ENCODE measurements at places on chromosomes 3 and 15.

GRCh38 chr3:32325201-32325600 is 66.5 kb upstream of the CMTM7 start:
- H3K4me3 ChIP-seq = no peak overlapping the region
- no peak for DNase-seq
- H3K27ac ChIP-seq = no peak overlapping the region
- H3K4me1 ChIP-seq = peaks cover 66% of the 10 kb centered on the region
- no peaks in the 10 kb centered on the region for H3K27me3 ChIP-seq

DNA sequence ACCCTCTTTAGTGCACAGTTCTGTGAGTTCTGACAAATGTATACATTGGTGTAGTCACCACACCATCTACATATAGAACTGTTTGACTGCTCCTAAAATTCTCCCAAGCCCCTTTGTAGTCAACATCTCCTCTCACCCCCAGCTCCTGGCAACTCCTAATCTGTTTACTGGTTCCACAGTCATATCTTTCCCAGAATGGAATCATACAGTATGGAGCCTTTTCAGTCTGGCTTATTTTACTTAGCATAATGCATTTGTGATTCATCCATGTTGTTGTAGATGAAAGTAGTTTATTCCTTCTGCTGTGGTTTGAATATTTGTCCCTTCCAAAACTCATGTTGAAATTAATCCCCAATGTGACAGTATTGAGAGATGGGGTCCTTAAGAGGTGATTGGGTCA is 41.6 kb upstream of the CCDC174 start:
- no peak overlapping the region for H3K4me3 ChIP-seq
- H3K27me3 ChIP-seq = peaks cover 25% of the 10 kb centered on the region
- H3K27ac ChIP-seq = no peak overlapping the region
- peaks cover 5% of the 10 kb centered on the region for H3K4me1 ChIP-seq
- H3K36me3 ChIP-seq = no peaks in the 10 kb centered on the region
- no peak for DNase-seq

- peak overlapping the region; percentile 52 for H3K27ac ChIP-seq
- peaks cover 9% of the 10 kb centered on the region for H3K36me3 ChIP-seq
- H3K4me3 ChIP-seq = no peak overlapping the region
- H3K27me3 ChIP-seq = no peaks in the 10 kb centered on the region
Measured at GRCh38 chr3:176896640-176897039, 300.6 kb downstream of the TBL1XR1 start.

DNA sequence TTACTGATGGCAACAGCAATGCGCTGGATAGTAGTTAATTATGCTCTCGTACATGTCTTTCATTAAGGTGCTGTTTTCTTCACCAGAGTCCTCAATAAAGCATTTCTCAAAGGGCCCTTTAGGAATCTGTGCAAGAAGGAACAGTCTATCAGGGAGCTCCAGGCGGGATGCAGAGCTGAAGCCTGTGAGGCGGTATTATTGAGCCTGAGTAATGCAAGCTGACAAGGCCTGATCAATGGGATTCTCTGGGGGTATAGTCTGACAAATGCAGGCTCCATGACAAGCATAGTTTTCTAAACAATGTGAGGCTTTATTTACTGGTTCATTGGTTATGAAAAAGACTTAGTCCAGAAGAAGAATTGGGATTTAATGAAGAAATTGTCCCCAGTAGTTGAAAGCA is 530.9 kb upstream of the CBLB start:
- H3K36me3 ChIP-seq = no peaks in the 10 kb centered on the region
- peaks cover 31% of the 10 kb centered on the region for H3K4me1 ChIP-seq

DNA sequence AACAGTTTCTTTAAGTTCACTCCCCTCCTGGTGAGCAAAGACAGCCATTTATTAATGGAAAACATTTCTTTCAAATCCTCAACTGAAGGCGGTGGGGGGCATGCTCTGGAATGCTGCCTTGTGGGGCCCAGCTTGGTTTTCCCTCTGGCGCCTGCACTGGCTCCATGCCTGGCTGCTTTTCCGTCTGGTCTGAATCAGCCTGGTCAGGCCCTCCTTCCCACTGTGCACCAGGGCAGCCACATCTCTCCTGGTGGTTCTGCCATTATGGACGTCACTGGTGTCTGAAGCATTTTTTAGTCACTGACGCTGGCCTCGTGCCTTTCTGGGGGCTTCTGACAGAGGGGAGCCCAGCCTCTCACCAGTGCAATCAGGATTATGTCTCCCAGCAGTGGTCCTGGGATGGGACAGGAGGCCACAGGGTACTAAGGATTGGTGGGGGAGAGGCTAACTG is 57.6 kb upstream of the APEH start:
- no peak overlapping the region for H3K27ac ChIP-seq
- H3K27me3 ChIP-seq = peaks cover 16% of the 10 kb centered on the region
- peak; percentile 37 for DNase-seq
- no peaks in the 10 kb centered on the region for H3K36me3 ChIP-seq

- no peak overlapping the region for H3K4me3 ChIP-seq
- no peaks in the 10 kb centered on the region for H3K27me3 ChIP-seq
- H3K36me3 ChIP-seq = peaks cover 67% of the 10 kb centered on the region
- no peak overlapping the region for H3K27ac ChIP-seq
- peaks cover 84% of the 10 kb centered on the region for H3K4me1 ChIP-seq
Measured at GRCh38 chr3:4591669-4592068, 98.5 kb downstream of the ITPR1 start.

GRCh38 chr15:25985165-25985564 is 122.0 kb upstream of the ATP10A start:
- H3K4me3 ChIP-seq = no peak overlapping the region
- H3K36me3 ChIP-seq = no peaks in the 10 kb centered on the region
- no peak overlapping the region for H3K27ac ChIP-seq
- H3K27me3 ChIP-seq = peaks cover 4% of the 10 kb centered on the region

- peaks cover 59% of the 10 kb centered on the region for H3K36me3 ChIP-seq
- H3K4me3 ChIP-seq = no peak overlapping the region
- no peak overlapping the region for H3K27ac ChIP-seq
- DNase-seq = no peak
Measured at GRCh38 chr3:9736831-9737230, 5.3 kb downstream of the BRPF1 start.

GRCh38 chr3:114155370-114155821 is 23.5 kb downstream of the DRD3 start:
- no peak overlapping the region for H3K4me3 ChIP-seq
- H3K27me3 ChIP-seq = peaks cover 30% of the 10 kb centered on the region
- H3K36me3 ChIP-seq = no peaks in the 10 kb centered on the region

- peaks cover 80% of the 10 kb centered on the region for H3K36me3 ChIP-seq
- H3K27me3 ChIP-seq = no peaks in the 10 kb centered on the region
- H3K27ac ChIP-seq = peak overlapping the region; percentile 11
- DNase-seq = no peak
Measured at GRCh38 chr15:43463507-43463906, 29.4 kb downstream of the TP53BP1 start.

DNA sequence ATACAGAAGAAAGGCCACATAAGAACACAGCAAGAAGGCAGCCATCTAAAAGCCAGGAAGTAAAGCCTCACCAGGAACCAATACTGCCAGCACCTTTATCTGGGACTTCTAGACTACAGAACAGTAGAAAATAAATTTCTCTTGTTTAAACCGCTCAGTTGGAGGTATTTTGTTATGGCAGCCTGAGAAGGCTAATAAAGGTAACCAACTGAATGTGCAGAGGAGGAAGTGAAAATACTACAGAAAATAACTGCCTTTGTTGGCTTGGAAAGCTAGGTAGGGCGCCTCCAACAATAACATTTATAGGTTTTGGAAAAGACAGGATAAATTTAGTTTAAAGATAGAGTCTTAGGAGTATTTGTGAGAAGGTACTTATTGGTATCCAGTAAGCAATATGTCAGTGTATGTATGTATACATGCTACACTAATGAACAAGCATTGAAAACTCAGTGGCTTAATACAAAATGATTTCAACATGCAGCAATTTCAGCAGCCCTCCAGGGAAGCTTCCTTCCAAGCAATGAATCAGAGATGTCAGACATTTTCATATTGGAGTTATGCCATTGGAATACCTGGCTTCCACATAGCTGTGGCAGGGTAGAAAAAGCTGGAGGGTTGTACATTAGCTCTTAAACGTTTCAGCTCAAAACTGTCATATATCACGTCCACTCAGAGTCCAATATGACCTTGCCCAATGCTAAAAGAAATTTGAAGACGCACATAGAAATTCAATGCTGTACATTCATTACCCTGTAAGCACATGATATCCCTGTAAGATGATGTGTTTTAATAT is 48.9 kb downstream of the ZBBX start:
- no peak for DNase-seq
- H3K36me3 ChIP-seq = no peaks in the 10 kb centered on the region

- no peaks in the 10 kb centered on the region for H3K27me3 ChIP-seq
- no peak for DNase-seq
- H3K4me1 ChIP-seq = no peaks in the 10 kb centered on the region
Measured at GRCh38 chr3:151316267-151316991, at the start of gene GPR87. GPR87 (minus strand) TSS chr3:151316820; CDS start chr3:151300100, 16,720 bp downstream.

GRCh38 chr3:85360742-85361387 is 402.1 kb downstream of the CADM2 start:
- peak; percentile 64 for DNase-seq
- peaks cover 3% of the 10 kb centered on the region for H3K27me3 ChIP-seq
- H3K4me1 ChIP-seq = peaks cover 4% of the 10 kb centered on the region
- H3K4me3 ChIP-seq = no peak overlapping the region
- no peak overlapping the region for H3K27ac ChIP-seq

GRCh38 chr3:152071924-152072323 is 196.8 kb upstream of the MBNL1 start:
- no peak overlapping the region for H3K4me3 ChIP-seq
- H3K4me1 ChIP-seq = no peaks in the 10 kb centered on the region
- DNase-seq = no peak
- H3K27ac ChIP-seq = no peak overlapping the region

DNA sequence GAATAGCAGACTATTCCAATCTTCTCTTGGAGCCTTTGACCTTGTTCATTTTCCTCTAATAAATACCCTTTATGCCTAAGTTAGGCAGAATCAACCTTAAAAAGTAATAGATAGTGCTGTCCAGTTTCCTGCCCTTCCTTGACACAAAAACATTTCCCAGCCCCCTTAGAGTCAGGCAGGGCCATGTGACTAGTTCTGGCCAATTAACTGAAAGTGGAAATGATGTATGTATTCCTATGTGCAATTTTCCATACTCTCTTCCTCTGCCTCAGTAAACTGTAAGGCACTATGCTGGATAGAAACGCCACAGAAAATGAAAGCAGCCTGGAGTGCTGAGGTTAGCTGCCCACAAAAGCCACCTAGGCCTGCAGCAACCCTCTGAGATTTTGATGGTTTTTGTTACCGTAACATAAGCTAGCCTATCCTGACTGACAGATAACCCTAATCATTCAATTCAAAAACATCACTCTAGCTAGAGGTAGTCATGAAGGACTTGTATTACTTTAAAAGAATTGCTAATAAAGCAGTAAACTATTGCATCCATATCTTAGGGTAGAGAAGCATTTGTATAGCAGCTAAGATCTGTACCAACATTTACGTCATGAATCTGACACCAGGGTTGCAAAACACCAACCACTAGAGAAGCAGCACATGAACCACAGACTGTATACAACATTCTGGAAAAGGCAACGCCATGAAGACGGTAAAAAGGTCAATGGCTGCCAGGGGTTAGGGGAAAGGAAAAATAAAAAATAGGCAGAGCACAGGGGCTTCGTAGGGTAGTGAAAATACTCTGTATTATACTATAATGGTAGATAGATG is 112.9 kb downstream of the ULK4 start:
- H3K27me3 ChIP-seq = no peaks in the 10 kb centered on the region
- no peak overlapping the region for H3K27ac ChIP-seq
- no peaks in the 10 kb centered on the region for H3K4me1 ChIP-seq

DNA sequence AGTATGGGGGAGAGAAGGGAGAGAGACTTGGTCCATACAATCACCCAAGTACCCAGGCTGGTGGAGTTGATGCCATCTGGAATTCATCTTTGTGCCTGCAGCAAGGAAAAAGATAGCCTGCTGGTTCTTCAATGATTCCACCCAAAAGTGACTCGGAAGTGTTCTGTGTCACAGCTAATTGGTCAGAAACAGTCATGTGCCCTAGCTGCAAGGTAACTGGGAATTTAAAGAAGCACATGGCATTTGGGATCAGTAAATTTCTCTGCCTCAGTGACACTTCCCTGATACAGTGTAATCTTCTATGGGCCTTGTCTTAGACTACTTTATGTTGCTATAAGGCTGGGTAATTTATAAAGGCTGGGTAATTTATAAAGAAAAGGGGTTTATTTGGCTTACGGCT is 17.5 kb downstream of the TLNRD1 start:
- no peak overlapping the region for H3K4me3 ChIP-seq
- no peaks in the 10 kb centered on the region for H3K36me3 ChIP-seq
- DNase-seq = no peak

GRCh38 chr3:143090486-143090885 is 29.1 kb upstream of the CHST2 start:
- H3K27me3 ChIP-seq = no peaks in the 10 kb centered on the region
- peaks cover 11% of the 10 kb centered on the region for H3K36me3 ChIP-seq
- no peak overlapping the region for H3K27ac ChIP-seq
- no peak overlapping the region for H3K4me3 ChIP-seq
- no peak for DNase-seq

- no peaks in the 10 kb centered on the region for H3K27me3 ChIP-seq
- H3K4me1 ChIP-seq = peaks cover 22% of the 10 kb centered on the region
Measured at GRCh38 chr3:5197022-5197421, 9.5 kb downstream of the EDEM1 start.

GRCh38 chr3:55476515-55476914 is 10.6 kb downstream of the WNT5A start:
- peaks cover 78% of the 10 kb centered on the region for H3K4me1 ChIP-seq
- peak overlapping the region; percentile 14 for H3K4me3 ChIP-seq
- peaks cover 66% of the 10 kb centered on the region for H3K36me3 ChIP-seq
- H3K27ac ChIP-seq = peak overlapping the region; percentile 2

DNA sequence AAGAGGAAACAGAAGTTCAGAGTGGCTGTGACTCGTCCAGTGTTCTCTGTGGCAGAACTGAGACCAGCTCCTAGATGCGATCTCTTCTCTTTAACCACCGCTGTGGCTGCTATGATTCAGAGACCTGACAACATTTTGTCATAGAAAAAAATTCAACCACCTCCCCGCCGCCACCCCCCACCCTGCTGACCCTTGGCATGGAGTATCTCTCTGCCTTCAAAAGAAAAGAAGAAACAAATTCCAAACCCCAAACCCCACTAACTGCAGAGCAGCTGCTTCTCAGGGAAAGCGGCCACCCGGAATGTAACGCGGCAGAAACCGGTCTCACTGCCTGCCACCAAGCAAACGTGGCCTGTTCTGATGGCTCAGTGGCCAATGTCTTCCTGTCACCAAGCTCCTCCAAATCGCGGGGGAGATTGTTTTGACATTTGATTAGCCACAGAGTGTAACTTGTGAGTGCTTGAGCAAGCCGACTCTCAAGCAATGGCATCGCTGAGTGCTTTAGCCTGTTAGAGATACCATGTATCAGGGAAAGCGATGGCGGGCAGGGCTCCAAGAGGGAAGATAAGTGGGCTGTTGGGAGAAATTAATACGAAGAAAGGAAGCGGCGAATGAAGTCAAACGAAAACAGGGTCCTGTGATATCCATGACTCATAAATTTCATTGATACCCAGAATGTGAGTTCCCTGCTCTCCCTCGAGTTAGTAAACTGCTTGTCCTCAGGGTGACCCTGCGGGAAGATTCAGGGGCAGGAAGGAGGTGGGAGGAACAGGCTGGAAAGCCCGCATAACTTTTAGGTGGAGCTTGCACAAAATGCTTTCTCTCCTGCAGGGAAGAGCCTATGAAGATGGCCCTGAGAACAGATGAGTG is 44.8 kb upstream of the TLE3 start:
- peaks cover 28% of the 10 kb centered on the region for H3K27me3 ChIP-seq
- H3K36me3 ChIP-seq = no peaks in the 10 kb centered on the region
- DNase-seq = no peak
- H3K4me1 ChIP-seq = peaks cover 87% of the 10 kb centered on the region
- peak overlapping the region; percentile 69 for H3K4me3 ChIP-seq

- H3K36me3 ChIP-seq = peaks cover 6% of the 10 kb centered on the region
- peak overlapping the region; percentile 26 for H3K27ac ChIP-seq
- DNase-seq = no peak
- peaks cover 5% of the 10 kb centered on the region for H3K27me3 ChIP-seq
- H3K4me1 ChIP-seq = peaks cover 8% of the 10 kb centered on the region
- peak overlapping the region; percentile 23 for H3K4me3 ChIP-seq
Measured at GRCh38 chr3:187889601-187890404, 144.5 kb upstream of the BCL6 start.
